ENCODE measurements at places on chromosomes 2 and 18.

DNA sequence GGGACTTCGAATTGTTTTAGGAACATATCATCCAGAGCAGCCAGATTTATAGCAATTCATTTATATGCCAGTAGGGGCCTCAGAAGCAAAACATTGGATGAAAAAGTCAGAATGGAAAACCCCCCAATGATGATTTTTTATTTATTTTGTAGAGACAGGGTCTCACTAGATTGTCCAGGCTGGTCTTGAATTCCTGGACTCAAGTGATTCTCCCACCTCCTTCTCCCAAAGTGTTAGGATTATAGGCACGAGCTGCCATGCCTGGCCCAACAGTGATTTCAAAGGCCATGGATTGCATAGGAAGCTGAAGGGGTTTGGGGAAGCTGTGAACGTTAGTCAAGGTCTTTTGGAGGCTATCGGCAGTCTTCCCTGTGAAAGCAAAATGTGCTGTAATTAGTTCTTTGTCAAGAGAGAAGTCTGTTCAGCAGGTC is 21.9 kb upstream of the MCFD2 start:
- no peak overlapping the region for H3K4me3 ChIP-seq
- H3K36me3 ChIP-seq, result no peaks in the 10 kb centered on the region
- H3K27me3 ChIP-seq, result no peaks in the 10 kb centered on the region
- H3K27ac ChIP-seq, result no peak overlapping the region

DNA sequence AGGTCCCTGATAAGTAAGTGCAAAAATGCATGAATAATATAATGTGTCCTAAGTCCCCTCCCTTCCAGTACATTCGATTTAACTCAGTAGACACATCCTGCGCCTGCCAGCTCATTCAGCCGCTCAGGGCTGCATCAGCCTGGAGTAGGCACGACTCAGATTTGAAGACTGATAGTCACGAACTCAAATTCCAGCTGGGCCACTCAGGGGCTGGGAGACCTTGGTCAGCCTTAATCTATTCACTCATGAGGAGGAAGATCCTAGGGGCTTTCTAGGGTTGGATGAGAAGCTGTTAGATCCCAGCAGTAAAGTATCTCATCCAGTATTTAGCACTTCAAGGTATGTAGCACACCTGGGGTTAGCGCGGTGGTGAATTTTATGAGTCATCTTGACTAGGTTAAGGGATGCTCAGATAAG is 98.9 kb upstream of the ODC1 start:
- H3K36me3 ChIP-seq, result no peaks in the 10 kb centered on the region
- peaks cover 4% of the 10 kb centered on the region for H3K27me3 ChIP-seq
- no peak for DNase-seq
- H3K4me1 ChIP-seq, result no peaks in the 10 kb centered on the region

DNA sequence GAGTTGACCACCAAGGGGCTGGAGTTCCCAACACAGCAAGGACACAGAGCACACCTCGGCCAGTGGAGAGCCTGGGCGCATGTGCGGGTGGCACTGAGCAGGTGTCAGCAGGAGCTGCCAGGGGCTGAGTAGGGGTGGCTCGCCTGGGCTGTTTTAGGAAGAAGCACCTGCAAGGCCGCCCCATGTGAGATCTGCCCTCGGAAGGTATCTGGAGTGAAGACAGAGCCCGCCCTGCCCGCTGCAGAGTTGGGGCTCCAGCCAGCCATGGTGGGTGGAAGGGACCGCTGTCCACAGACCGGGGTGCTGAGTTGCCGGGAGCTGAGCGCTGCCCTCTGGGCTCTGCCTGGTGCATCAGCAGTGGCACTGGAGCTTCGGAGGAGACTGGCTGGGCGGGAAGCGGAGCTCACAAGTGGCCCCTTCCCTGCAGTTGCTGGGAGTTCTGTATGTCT is 35.2 kb downstream of the MTERF4 start:
- H3K27ac ChIP-seq, result no peak overlapping the region
- H3K27me3 ChIP-seq, result no peaks in the 10 kb centered on the region
- no peak for DNase-seq
- H3K4me3 ChIP-seq, result no peak overlapping the region

GRCh38 chr2:666441-666840 is 10.8 kb downstream of the TMEM18 start:
- H3K4me1 ChIP-seq, result no peaks in the 10 kb centered on the region
- no peak overlapping the region for H3K4me3 ChIP-seq
- H3K36me3 ChIP-seq, result peaks cover 9% of the 10 kb centered on the region
- H3K27ac ChIP-seq, result no peak overlapping the region

- H3K27me3 ChIP-seq, result no peaks in the 10 kb centered on the region
- no peak overlapping the region for H3K4me3 ChIP-seq
- no peak for DNase-seq
- no peaks in the 10 kb centered on the region for H3K36me3 ChIP-seq
These were observed 91.6 kb downstream of the TMX3 start for GRCh38 chr18:68623342-68623741.
